ENCODE measurements at places on chromosomes 12 and 14. TPM values are rescaled to one million over a fixed set of nuclear protein-coding genes. Genes with fewer than 3 reads are reported as not detected.

Gene SMIM41
- not detected for total RNA-seq

Gene GZMB
- total RNA-seq = not detected

Gene RNASE3
- total RNA-seq = not detected

Gene KRT77
- total RNA-seq = not detected

Gene NELL2
- 0.06 TPM for total RNA-seq

Gene DAD1
- 389 TPM for total RNA-seq

Gene TAS2R46
- not detected for total RNA-seq

Gene NAB2
- 14.7 TPM for total RNA-seq

Gene SERPINA10
- not detected for total RNA-seq

Gene OTX2
- not detected for total RNA-seq

Gene STON2
- 1.1 TPM for total RNA-seq

Gene ANKS1B
- total RNA-seq = 0.63 TPM

Gene PTPN6
- total RNA-seq = 12.9 TPM

Gene AMN
- total RNA-seq = 0.39 TPM

Gene ERBB3
- total RNA-seq = 1.4 TPM

Gene CLEC2A
- not detected for total RNA-seq

Gene NXPH4
- total RNA-seq = 5.1 TPM

Gene CCDC177
- total RNA-seq = 0.02 TPM

Gene ISM2
- 0.32 TPM for total RNA-seq

Data from A549 treated with GW870086 at 1 μM for 4 hours (cell line).